ENCODE measurements at places on chromosomes 4 and X. TPM values are rescaled to one million over a fixed set of nuclear protein-coding genes. Genes with fewer than 3 reads are reported as not detected.

CCDC120 gene
- 3.5 TPM for total RNA-seq

DNA sequence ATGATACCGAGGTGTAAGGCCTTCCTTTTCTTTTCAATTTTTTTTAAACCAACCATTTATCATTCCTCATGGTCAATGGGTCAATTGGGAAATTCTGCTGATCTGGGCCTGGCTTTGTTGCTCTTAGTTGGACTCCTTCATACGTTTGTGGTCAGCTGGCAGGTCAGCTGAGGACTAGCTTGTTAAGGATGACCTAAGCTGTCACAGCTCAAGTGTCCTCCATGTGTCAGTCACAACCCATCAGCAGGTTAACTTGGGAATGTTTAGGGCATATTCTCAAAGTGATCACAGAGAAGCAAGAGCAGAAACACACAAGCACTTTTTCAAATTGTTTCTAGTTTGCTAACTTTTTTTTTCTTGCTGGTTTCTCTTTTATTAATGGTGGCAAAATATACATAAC lies 117.4 kb upstream of the MAB21L2 start:
- DNase-seq, result no peak

FRG2 gene
- not detected for total RNA-seq

ADRA2C gene
- 0.27 TPM for total RNA-seq

CXCL3 gene
- total RNA-seq, result not detected

DNA sequence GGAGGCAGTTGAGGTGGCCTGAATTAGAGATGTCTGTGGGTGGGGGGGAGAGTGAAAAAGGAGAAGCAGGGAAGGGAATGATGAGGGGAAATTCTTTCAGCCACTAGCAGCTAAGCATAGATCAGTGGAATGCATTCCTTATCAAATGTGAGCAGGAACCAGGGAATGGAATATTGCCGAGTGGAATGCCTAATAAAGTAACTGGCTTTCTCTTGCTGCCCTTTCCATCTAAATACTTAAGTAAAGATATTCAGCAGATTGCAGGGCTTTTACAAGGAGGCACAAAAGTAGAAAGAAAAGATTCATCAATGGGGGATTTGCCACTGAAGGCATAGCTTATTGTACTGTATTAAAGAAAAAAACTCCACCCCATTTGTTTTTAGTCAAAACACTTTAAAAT lies 263.0 kb upstream of the RPS6KA3 start:
- DNase-seq, result no peak

GRCh38 chrX:48958635-48959094 lies 1.3 kb upstream of the OTUD5 start:
- peak; percentile 22 for DNase-seq

PABPC5 gene
- not detected for total RNA-seq

DNA sequence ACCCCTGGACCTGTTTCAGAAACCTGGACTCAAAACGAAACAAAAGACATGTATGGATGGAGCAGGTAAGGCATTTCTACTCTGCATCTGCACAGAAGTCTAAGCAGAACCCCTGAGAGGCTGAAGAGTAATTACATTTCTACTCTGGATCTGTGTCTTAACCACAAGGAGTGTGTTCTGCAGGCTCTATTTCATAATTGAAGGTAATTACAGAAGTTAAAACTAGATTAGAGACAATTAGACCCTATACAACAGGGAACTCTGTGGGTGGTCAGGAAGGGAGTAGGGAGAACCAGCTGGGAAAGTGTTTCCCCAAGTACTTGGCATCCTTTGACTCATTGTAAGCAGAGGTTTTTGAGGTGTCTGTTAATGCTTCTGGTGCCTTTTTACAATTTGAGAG lies 69.8 kb downstream of the IGSF1 start:
- no peak for DNase-seq

DNA sequence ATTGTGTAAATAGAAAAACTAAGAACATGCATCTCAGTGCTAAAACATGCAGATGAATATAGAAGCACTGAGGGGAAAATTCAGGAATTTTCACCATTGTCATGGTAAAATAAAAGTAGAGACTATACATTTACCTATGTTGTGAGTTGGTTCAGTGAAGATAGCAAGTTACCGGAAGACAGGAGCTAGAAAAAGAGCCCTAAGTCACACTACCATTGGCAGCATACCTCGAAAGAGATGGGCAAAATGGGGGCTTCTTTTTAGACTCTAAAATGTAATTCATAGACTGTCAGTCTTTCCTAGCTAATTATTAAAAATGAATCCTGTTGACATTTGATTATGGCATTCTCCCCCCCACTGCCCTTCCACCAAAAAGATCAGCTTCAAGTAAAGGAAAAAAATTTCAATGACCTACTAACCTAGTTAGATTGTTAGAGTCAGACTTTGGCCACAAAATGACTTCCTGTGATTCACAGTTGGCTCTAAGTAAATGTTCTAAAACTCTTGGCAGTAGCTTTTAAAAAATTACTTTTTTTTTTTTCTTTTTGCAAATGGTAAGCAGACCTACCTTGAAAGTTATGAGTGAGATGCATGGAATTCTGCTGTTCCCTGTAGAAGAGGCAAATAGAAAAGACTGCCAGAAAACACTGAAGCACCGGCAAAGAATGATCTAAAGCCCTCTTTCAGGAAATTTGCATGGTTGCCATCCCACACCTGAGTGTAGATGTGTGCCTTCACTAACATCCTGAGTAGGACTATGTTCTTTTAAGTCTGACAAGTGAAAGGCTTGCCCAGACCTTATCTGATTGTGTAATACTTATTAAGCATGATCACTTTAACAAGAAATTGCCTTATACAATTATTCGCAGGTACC lies 26.4 kb upstream of the ARSJ start:
- DNase-seq, result no peak
